ENCODE measurements at places on chromosomes 13 and 19.

DNA sequence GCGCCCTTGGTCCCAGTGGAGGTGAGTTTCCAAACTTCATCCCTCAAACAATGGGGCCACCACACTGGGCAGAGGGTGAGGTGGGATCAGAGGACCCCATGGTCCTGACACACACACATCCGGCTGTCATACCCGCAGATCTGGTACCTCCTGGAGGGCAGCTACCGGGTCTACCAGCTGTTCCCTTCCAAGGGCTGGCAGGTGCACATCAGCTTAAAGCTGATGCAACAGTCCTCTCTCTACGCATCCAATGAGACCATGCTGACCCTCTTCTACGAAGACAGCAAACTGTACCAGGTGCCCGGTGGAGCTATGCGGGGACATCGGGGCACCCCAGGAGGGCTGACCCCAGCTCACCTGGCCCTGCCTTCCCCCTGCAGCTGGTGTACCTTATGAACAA lies 14.0 kb upstream of the PSMD8 start:
- DNase-seq: no peak

DNA sequence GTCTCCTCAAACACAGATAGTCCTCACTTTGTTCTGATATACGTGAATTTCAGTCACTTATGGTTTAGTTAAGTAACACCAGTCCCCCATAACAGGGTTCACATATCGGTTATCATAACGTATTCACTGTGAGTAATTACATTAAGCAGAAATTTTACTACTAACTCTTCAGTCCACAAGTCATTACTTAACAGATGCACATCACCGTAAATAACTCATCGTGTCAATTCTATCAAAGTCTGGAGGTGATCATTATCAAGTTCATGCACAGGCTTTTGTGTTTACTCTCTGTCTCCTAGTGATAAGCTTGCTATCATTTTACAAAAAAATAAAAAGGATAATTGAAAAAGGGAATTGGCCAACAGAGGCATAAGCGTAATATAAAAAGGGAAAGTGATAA lies 287.4 kb upstream of the ATXN8OS start:
- no peak for DNase-seq

DNA sequence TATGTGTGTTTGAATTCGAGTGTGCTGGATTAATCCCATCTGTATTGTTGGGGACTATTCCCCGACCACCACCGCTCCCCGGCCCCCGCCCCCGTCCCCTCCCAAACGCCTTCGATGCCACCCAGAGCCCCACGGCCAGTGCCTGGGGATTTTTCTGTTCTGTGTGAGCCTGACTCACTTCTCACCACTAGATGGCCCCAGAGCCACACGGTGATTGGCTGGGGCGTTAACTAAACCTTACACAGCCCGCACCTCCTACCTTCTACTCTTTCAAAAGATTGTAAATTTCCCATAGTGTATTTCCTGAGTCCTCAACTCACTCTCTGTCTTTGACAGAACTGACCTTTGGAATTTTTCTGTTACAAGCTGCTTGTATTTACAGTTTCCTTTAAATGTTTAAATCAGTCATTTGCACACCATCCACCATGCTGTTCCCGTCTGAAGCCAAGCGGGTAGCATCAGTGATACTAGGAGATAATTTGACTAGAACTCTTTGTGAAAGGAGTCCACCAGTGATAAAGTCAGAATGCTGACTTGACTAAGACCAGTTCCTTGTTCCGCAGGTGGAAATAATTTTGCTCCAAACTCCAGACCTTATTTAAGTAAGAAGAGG lies 61.4 kb downstream of the RFX2 start:
- DNase-seq: peak; percentile 64

- no peak for DNase-seq
Observed at GRCh38 chr13:108056278-108056677, 159.1 kb downstream of the LIG4 start.

- no peak for DNase-seq
Observed at GRCh38 chr13:105972811-105973590, 562.5 kb downstream of the EFNB2 start.

DNA sequence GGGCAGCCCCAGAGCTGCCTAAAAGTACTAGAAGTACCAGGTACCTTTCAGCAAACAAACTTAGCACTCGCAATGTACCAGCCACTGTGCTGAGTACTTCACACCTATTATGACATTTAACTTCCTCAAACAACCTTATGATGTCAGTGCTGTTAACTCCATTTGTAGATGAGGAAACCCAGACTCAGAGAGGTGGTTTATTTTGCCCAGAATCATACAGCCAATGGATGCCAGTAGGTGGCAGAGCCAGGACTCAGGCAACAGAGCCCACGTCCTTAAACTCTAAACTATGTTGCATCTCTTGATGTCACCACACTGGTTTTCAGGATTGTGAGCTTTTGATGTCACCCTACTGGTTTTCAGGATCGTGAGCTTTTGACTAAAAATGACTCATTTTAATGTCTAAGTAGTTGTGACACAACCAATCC lies 78.9 kb downstream of the FLT1 start:
- DNase-seq: no peak

DNA sequence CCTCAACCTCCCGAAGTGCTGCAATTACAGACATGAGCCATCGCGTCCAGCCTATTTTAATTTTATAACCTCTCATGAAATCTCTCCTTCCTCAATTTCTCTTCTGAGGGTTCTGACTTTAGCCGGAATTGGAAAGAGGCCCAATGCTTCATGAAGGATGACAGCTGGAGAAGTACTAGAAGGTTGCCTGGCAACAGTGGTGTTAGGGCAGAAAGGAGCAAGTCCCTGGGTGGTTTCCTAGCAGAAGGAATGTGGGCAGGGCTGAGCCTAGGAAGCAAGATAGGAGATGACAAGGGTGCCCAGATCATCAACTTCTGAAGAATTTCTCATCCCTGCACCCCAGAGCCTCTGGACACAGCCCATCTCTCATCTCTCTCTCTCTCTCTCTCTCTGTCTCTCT lies 25.8 kb downstream of the CACNG6 start:
- no peak for DNase-seq

DNA sequence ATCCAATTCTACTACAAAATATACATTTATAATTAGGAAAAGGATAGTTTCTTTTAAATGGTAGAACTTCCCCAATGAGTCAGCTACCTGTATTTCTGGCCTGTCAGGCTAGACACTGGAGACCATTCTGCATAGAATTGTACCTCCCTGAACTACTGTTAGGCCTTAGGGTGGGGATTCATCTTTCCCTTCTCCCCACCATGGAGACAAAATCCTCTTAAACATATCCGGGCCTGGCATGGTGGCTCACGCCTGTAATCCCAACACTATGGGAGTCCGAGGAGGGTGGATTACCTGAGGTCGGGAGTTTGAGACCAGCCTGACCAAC lies 24.5 kb upstream of the TPT1 start:
- DNase-seq: no peak

GRCh38 chr13:102645701-102646100 lies 48.9 kb downstream of the TPP2 start:
- DNase-seq: no peak

- DNase-seq: no peak
Observed at GRCh38 chr19:11463391-11463790, 17.5 kb downstream of the ELAVL3 start.

DNA sequence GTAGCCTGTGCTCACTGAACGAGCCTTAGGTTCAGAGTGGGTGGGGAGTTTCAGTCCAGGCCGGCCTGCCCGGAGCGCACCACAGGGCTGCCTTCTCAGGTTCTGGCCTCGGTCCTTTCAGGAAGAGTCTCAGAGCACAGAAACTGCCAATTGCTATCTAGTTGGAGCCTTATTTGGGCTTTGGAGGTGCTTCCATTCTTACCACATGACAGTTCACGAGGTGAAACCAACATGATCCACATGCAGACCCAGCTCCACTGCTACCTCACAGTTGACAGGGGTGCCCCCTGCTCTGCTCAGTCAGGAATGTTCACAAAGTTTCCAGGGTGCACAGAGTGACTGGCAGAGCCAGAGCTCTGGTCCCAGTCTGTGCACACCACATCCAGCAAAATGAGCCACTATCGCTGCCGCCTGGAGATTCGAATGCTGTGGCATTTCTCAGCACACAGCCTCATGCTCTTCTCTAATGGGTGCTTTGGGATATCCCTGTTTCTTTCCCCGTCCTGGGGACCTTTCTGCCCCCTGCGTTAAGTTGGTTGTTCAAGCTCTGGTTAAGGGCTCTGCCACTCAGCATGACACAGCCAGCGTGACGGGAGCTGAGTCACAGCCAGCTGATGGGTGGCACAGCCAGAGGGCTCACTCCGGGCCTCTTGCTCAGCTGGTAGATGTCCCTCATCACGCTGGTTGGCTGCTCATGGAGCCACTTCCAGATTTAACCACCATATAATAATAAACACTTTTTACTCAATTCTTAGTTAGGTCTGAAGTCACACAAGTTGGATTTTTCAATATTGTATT lies 7.5 kb upstream of the SACS start:
- DNase-seq: no peak

GRCh38 chr19:45254044-45254531 lies 3.0 kb downstream of the MARK4 start:
- no peak for DNase-seq

- DNase-seq: no peak
Observed at GRCh38 chr19:30695171-30695875, 323.1 kb downstream of the ZNF536 start.

DNA sequence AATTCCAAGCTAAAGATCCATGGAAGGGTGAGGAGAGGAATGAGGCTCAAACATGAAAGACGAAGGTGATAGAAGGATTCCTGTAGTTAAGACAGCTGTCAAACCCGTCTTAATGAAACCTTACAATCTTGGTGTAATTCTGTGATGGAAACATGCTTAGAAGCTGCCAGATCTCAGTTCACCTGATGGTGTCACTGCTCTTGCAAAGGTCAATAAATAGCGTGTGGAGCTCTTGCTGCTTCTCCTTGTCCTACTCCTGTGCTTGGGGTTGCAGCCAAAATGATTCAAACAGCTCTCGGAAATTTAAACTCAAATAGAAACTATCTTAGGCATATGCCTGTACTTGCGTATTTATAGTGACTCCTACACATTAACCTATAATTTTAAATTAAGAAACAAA lies 1705.0 kb downstream of the OLFM4 start:
- no peak for DNase-seq

- DNase-seq: no peak
Observed at GRCh38 chr13:21717817-21718216, 46.9 kb downstream of the FGF9 start.

GRCh38 chr13:66506979-66507378 lies 723.2 kb downstream of the PCDH9 start:
- no peak for DNase-seq

DNA sequence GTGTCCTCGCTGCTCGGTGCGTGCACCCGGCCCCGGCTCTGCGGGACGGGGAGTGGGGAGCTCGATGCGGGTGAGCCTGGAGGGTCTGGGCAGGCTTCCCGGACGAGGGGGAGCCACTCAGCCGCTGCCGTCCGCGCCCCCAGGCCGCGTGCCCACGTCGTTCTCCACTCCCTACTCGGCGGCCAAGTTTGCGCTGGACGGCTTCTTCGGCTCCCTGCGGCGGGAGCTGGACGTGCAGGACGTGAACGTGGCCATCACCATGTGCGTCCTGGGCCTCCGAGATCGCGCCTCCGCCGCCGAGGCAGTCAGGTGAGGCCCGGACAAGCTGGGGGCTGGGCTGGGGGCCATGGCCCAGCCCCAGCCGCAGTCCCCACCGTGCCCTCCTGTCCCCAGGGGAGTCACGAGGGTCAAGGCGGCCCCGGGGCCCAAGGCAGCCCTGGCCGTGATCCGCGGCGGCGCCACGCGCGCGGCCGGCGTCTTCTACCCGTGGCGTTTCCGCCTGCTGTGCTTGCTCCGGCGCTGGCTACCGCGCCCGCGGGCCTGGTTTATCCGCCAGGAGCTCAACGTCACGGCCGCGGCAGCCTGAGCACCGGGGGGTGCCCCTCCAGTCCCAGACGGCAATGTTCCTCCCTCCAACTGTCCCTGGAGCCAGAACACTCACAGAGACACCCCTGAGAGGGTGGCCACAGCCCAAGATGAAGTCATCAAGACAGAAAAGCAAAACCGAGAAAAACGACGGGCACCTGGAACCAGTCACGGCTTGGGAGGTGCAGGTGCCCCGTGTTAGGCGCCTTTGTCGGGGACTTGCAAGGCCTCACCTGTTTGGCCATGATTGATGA lies 2.5 kb upstream of the RPL36 start:
- DNase-seq: no peak

GRCh38 chr13:41216160-41216559 lies 21.8 kb upstream of the KBTBD7 start:
- no peak for DNase-seq

- no peak for DNase-seq
Observed at GRCh38 chr19:31232871-31233270, 116.4 kb downstream of the TSHZ3 start.

DNA sequence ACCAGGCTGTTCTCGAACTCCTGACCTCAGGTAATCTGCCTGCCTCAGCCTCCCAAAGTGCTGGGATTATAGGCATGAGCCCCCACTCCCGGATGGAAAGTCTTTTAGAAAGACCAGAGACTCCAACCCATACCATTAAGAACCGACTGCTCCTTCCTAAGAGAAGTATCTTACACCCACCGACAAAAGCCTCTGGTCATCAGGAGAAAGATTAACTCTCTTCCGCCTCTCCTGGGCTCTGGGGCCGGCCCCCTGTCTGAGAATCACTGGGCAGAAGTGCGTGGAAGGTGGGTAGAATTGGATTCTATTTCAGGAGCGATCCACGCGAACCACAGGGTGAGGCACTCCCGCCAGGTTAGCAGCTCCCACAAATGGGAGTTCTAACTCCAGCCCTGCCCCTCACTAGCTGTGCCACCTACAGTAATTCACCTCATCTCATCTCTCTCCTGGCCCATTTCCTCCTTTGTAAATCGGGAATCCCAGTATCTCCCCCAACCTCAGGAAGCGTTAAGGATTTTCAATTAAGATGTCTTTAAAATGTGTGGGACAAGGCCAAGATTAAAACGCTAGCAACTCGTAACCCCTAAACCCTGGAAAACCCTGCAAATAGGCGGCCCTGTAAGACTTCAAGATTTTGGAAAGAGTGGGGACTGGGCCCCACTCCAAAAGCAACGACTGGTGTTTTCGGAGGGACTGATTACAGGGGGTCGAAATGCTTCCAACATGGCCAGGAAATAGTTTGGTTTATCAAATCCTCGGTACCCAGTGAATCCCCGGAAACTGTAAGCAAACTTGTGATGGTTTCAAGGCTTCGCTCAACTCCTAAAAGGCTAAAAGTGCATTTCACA lies 1.3 kb downstream of the HNRNPL start:
- no peak for DNase-seq

DNA sequence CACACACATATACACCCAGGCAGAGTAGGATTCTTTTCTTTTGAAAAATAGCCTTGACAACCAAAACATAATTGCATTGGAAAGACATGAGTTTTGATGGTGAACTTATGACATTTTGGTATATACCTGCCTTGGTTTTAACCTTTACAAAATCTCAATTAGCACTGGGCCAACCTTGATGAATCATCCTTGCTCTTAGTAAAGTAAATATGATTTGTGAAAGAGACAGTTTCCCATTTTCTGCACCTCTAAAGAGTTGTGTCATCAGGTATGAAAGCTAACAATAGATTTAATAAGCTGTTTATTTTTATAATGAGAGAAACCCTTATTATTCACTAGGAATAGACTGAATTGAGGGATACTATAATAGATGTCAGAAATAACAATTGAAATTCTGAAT lies 15.7 kb upstream of the ENOX1 start:
- DNase-seq: no peak
